Ovary (tissue), 10 donors: ENCODE measurements at places on chromosomes 5 and 9.

- DNase-seq: no peak
Measured at GRCh38 chr5:27701931-27702903, 663.8 kb upstream of the CDH9 start.

- no peak for DNase-seq
Measured at GRCh38 chr5:66704790-66705425, 108.7 kb downstream of the MAST4 start.

GRCh38 chr5:140073296-140073695 is 30.2 kb upstream of the NRG2 start:
- no peak for DNase-seq

DNA sequence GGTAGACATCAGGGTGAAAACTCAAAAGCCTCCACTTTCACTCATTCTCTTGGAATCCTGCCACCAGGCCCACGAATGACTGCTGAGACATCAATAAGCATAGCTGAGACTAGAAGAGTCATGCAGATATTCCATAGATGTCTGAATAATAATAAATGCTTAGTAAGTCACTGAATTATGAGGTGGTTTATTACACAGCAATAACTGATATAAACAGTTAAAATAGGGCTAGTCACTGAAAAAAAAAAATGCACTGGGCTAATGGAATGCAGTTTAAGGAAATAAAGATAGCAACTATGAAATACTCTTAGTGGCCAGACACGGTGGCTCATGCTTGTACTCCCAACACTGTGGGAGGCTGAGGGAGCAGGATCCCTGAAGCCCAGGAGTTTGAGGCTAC is 262.8 kb upstream of the CDH6 start:
- DNase-seq: no peak

DNA sequence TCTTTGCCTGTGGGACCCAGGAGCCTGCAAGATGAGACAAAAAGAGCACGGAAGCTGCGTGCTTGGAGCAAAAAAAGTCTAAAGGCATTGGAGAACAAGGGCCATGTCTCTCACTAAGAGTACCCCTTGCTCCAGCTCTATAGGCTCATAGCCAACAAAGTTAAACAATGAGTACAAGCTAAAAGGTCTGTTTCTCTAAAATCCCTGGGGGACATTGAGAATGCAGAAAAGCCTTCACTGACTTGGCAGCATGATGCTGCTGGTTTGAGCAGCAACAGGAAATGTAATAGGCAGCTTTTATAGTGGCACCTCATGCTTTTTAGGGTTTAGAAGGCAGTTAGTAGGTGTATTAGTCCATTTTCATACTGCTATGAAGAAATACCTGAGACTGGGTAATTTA is 287.5 kb downstream of the SMARCA2 start:
- no peak for DNase-seq

GRCh38 chr9:23743036-23743435 is 83.0 kb downstream of the ELAVL2 start:
- DNase-seq: no peak

DNA sequence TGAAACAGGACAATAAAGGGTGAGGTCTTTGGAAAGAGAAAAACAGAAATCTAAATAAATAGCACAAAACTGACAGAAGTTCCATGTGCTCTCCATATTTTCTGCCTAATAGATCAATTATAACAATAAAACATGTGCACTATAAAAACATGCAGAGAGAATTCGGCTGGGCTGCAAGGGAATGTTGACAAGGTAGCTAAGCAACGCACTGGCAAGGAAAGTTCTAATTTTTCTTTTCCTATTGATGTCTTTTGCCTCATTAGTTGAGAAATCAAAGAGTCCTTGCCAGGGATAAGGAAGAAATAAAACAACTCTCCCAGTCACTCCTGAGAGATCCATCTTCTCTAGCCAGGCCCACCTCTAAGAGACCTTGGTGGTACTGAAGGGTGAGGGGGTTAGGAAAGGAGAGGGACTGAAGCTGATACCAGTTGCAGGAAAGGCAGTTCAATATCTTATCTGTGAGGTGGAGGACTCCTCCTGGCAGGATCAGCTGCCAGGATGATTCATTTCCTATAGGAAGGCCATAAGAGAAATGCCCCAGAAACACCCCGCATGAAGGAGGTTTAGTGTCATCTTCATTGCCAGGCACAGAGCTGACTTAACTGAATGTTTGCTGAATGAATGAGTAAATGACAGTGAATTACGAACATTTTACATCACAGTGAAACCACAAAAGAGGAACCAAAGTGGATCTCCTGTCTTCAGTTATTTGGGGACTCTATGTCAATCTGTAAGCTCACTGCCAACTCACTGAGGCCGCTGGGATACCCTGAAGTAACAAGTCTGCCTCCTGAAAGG is 63.7 kb upstream of the IFNK start:
- DNase-seq: no peak

- DNase-seq: no peak
Measured at GRCh38 chr9:101495810-101496209, 37.8 kb upstream of the RNF20 start.

GRCh38 chr9:20178197-20178596 is 389.4 kb upstream of the SLC24A2 start:
- no peak for DNase-seq

GRCh38 chr5:127425868-127426267 is 91.6 kb upstream of the PRRC1 start:
- DNase-seq: no peak

DNA sequence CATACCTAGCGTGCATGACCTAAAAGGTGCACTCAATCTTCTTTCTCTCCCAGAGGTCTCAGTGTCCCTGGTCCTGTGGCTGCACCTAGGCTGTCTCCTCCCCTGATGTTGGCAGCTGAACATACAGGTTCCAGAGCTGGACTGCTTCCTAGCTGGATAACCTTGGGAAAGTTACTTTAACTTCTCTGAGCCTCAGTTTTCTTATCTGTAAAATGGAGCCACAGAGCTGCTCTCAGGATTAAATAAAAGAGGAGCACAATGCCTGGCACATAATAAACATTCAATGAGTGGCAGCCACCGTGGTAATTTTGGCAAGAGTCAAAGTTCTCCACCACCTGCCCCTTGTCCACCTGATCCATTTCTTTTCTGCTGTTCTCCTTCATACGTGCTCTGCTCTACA is 14.0 kb downstream of the MORN5 start:
- no peak for DNase-seq

DNA sequence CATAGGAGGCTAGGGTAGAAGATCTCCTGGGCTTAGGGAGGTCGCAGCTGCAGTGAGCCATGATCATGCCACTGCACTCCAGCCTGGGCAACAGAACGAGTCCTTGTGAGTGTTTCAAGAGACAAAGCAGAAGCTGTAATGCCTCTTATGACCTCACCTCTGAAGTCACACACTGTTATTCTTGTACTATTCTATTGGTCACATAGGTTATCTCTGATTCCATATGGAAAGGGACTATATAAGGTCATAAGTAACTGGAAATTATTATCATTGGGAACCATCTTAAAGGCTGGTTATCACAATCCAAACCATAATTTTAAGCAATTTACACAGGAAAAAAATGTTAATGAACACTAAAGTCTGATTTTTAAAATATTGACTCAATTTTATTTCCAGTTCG is 17.9 kb upstream of the AFF4 start:
- no peak for DNase-seq

GRCh38 chr5:157177953-157178352 is 2.7 kb upstream of the ITK start:
- no peak for DNase-seq

DNA sequence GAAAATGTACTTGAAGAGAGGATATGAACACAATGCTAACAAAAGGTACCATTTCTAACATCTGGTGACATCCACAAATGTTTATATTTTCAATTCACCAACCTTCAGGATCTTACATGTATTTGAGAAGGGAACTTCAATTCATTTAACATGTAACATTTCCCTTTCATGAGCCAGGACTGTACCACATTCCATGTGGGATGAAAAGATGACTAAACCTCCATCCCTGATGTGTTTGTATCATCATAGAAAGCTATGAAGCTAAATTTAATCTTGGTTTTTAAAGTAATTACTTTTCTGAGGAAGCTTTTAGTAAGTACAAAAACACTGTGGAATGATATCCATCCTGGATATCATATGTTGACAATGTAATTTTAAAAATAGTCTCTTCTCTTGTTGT is 78.2 kb upstream of the GNA14 start:
- no peak for DNase-seq

- no peak for DNase-seq
Measured at GRCh38 chr9:15304632-15305031, 2.4 kb downstream of the TTC39B start.

DNA sequence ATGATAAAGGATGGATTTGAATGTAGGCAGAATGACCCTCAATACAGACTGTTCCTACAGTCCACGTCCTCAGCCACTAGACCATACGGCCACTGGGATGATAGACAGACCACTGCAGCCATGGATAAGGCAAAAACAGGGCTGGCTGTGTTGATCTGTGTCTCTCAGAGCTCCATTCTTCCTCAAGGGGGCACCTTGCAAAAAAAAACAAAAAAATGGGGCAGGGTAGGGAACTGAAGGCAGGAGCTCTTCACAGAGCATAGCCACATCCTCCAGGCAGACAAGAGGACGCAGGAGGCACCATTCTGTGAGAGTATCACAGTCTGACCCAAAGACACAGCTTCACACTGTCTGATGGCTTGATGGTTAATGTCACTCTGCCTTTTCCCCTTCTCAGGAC is 61.2 kb upstream of the GABRP start:
- DNase-seq: no peak

- DNase-seq: no peak
Measured at GRCh38 chr9:4009006-4009511, 290.8 kb downstream of the GLIS3 start.

DNA sequence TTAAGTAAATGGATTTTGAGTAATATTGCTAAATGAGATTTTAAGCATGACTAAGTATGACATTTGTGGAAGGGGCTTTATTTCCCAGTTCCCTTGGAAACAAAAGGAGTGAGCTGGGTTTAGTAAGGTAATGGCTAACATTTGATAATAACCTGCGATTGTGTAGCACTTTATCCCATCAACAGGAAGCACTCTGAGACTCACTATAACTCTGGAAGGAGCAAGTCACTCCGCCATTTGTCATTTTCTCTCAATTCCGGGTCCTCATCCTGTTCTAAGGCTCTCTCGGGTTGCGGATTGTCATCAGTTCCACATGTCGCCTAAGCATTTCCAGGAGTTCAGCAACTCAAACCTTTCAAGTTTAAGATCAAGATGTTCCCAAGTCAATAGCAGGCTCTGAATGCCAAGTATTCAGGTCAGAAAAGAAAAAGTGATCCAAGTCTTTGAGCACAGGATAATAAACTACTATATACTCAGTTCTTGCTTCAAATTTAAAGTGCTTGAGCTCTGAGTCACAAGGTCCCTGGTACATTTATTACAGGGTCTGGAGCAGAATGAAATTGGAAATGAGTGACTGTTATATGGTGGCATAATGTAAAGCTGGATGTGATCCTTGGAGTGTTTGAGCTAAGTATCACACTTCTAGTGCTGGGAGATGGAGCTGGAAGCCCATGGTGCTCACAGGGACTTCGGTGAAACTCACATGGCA is 39.3 kb downstream of the CAPSL start:
- DNase-seq: no peak

- DNase-seq: no peak
Measured at GRCh38 chr5:118989816-118990215, 1.5 kb upstream of the DTWD2 start.

DNA sequence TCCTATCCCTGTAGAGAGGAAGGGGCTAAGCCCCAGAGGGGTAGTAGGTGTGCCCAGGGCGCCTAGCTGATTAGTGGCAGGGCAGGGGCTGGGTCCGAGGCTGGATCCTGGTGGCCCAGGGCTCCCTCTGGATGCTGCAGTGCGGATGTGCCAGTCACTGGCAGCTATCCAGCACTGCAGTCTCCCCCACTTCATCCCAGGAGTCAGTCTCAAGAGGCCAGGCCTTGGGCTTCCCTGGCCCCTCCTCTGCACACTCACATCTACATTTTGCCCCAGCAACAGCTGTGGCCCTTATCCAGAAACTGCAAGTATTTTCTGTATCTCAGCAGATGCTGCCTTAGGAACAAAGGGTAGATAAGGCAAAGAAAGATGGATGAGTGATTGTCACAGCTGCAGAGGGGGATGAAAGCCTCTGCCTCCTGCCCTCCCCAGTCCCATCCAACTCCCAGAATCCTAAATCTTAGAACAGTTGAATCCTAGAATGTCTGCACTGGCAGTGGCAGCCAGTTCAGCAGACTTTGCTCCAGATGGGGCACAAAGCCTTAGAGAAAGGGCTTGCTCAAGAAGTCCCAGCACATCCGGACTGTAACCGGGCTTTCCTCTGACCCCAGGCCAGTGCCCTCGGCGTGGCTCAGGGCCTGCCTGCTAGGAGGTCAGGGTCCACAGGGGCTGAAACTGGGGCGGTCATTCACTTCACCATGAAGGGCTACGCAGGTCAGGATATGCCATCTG is 1.6 kb downstream of the ANXA6 start:
- DNase-seq: peak; percentile 33

DNA sequence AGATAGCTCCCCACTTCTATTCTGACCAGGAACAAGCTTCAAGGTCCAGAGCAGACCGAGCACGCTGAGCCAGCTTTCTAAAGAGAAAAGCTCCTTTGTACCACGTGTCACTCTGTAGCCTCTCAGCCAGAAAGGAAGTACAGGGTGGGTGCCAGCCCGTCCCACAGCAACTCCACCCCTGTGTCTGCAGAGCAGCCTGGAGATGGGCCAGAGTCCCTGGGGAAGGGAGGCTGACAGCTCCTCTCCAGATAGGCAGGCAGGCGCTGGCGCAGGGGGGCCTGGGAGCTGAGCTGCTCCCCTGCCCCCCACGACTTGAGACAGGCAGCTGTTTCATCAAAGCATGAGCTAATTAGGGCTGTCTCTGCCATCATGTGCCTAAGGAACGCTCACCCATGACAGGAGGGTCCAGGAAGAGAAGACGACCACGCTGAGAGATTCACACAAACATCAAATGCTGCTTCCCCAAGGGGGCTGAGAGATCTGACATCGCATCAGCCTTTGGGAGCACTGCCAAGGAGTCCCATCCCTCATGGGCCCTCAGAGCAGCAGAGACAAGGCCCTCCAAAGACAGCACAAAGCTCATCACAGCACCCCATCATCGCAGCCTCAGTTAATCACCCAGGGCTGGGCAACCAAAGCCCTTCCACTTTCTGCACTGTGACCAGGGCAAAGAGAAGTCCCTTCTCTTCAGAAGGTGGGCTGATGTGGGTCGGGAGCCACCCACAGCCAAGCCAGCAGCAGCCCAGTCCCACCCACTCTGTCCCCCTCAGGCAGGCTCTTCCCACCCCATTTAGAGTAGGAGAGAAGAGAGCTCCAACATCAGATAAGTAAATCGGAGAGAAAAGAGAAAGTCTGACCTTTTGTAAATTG is 78.5 kb upstream of the LRRTM2 start:
- DNase-seq: peak; percentile 89

- no peak for DNase-seq
Measured at GRCh38 chr9:36995927-36996705, 38.0 kb downstream of the PAX5 start.

GRCh38 chr9:85408494-85408893 is 333.3 kb downstream of the AGTPBP1 start:
- DNase-seq: no peak

GRCh38 chr5:65363499-65363898 is 118.2 kb downstream of the ADAMTS6 start:
- no peak for DNase-seq

- DNase-seq: no peak
Measured at GRCh38 chr9:99008203-99008602, 64.5 kb downstream of the COL15A1 start.

- no peak for DNase-seq
Measured at GRCh38 chr5:64026493-64026892, 64.2 kb upstream of the HTR1A start.

GRCh38 chr9:22208846-22209585 is 199.9 kb upstream of the CDKN2B start:
- DNase-seq: no peak

GRCh38 chr9:95189251-95190098 is 128.0 kb downstream of the FANCC start:
- DNase-seq: peak; percentile 55
